ENCODE measurements at places on chromosomes 1 and 21.

- no peak for DNase-seq
These were observed 72.4 kb upstream of the BCAR3 start for GRCh38 chr1:93753791-93754763.

DNA sequence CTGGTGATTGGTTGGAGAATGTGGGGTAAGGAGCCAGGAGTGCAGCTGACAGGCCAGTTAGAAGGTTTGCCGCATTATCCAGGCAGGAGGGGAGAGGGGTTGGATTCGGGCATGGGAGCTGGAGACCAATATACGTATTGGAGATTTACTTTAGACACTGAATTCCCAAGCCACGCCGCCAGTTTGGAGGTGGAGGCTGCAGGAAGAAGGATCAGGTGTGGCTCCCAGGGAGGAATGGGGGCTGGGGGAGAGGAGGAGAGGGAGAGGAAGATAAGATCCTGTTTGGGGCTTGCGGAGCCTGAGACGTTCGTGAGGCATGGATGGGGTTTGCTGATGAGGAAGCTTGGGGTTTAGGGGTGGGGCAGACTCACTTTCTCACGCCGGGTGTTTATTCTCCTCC is 155.1 kb upstream of the IGSF21 start:
- no peak for DNase-seq

GRCh38 chr1:84704872-84705417 is 14.7 kb upstream of the SSX2IP start:
- DNase-seq: no peak

DNA sequence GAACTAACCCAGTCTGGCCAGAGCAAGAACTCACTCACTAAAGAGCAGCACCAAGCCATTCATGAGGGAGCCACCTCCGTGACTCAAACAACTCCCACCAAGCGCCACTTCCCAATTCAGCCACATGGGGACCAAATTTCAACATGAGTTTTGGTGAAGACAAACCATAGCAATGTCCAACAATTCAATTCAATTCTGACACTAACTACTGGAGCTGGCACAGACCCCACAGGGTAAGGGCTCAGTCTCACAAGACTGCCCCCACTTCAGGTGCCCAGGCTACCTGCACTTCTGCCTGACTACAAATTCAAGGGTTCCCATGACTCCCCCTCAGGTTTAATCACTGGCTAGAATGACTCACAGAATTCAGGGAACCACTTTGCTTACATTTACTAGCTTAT is 48.8 kb upstream of the RAP1A start:
- no peak for DNase-seq

- no peak for DNase-seq
These were observed 46.9 kb upstream of the GNG12 start for GRCh38 chr1:67880056-67880601.

GRCh38 chr21:25456672-25457071 is 150.6 kb downstream of the MRPL39 start:
- DNase-seq: no peak

DNA sequence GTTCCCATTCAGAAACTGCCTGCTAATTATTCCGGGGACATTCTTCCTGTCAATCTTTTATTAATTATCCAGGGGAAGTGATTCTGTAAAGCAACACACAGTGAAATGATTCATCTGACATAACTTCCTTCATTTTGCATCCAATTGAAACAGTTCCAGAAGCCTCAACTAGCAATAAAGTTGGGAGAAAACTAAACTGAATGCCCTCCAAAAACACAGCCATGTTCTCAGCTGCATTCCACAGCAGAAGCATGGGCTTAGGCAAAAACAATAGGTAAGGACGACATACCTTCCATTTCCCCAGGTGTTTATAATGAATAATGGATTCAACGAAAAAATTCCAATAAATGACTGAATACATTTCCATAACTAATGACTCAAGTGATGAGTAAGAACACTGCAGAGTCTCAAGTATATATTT is 36.9 kb upstream of the TARBP1 start:
- DNase-seq: no peak

DNA sequence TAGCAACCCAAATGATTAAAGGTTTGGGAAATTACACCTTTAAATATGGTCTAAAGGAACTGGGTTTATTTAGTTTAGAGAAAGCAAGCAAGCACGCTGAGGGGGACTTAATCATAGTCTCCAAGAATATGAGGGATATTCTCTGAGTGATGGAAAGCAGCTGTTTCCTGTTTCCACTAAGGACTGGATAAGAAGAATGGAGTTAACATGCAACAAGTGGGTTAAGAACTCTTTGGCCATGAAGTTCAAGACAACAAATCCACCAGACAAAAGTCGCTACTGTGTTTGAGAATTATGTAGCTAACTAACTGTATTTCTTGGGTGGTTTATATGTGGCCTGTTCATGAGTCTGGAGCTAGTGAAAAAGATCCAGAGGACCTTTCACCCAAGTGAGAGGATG is 85.7 kb downstream of the TGFB2 start:
- DNase-seq: no peak

GRCh38 chr21:17775431-17776126 is 43.6 kb downstream of the C21orf91 start:
- DNase-seq: no peak

GRCh38 chr1:21816602-21817302 is 4.7 kb downstream of the LDLRAD2 start:
- no peak for DNase-seq

DNA sequence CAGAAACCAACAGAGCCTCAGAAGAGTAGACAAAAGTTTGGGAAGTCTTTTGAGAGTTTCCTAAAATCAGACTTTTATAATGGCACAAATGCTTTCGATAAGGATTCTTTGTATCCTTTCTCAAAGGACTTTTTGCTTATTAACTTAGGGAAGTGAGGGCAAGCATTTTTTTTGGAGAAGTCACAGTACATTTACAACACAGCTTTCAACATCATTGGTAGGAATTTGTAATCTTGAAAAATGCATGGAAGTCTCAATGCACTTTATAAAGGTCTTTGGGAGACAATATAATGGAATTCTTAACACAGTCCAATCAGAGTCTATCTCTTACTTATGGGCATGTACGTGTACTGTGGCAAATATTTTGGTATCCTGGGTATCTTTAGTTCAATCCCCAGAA is 325.8 kb upstream of the NR5A2 start:
- no peak for DNase-seq

GRCh38 chr1:33810571-33810970 is 53.3 kb upstream of the HMGB4 start:
- no peak for DNase-seq

DNA sequence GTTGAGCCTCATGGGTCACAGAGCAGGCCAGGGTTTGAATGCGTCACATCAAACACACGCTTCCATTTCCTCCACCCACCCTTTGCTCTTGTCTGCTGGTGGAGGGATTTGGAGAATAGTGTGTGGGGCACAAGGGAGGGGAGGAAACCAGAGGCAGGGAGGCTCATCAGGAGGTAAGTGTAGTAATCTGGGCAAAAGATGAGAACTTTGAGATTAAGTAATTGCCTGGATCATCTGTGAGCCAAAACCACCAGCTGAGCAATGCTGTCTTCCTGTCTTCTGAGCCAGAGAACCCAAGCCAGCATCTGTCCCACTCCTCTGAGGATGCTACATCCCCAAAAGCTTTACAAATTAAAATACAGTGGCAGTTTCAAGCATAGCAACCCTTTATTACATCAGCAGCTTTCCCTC is 45.2 kb downstream of the C8B start:
- DNase-seq: no peak

DNA sequence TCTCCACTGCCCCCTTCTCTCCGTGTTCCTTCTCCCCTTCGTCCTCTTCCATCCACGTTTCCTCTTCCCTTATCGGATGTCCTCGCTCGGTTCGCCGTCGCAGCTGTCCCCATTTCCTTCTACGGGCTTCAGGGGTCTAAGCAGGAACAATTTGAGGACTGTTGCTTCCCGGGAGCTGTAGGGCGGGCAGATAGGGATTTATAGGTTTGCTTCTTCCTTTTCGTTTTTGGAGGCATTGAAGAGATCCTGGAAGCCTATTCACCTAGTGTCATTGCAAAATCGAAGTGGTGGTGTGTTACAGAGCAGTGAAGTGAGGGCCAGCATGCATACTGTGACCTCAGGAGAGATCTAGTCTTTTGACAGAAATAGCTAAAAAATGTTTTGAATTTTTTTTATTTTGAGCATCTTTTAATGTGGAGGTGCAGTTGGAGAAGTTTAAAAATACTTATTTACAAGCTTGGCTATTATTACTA is 897 bp downstream of the ZYG11B start:
- no peak for DNase-seq

GRCh38 chr1:96292141-96292540 is 429.4 kb upstream of the PTBP2 start:
- DNase-seq: no peak

DNA sequence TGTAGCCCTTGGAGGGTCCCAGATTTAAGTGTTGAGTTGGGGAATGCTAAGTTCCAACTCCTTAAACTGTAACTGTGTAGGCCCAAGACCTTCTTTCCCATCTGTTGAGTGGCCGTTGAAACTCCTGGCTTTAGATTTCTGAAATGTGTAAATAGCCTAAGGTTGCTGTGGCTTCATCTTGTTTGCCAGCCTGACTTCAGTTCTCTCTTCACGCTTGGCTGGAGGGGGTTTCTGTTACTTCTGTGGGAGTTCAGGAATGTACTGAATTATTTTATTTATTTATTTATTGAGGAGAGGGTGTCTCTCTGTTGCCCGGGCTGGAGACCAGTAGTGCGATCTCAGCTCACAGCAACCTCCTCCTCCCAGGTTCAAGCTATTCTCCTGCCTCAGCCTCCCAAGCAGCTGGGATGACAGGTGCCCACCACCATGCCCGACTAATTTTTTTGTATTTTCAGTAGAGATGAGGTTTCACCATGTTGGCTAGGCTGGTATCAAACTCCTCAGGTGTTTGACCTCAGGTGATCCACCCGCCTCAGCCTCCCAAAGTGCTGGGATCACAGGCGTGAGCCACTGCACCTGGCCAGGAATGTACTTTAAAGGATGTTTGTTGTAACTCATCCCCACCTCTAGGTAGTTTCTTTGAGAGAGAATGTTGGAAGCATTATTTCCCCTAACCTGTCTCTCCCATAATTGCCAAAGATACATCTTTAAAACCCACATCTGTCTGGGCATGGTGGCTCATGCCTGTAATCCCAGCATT is 5.9 kb downstream of the TTC39A start:
- DNase-seq: peak; percentile 40

GRCh38 chr1:66758241-66758755 is 6.0 kb downstream of the DYNLT5 start:
- DNase-seq: no peak

DNA sequence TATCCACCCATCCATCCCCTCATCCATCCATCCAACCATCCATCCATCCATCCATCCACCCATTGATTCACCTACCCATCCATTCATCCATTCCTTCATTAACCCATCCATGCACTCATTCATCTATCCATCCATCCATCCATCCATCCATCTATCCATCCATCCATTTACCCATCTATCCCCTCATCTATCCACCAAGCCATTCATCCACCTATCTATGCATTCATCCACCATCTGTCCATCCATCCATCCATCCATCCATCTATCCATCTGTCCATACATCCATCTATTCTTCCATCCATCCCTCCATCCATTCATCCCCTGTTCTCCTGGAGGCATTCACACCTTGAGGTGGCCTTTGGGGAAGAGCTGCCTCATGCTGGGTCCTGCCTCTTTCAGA is 107.0 kb downstream of the PRDM16 start:
- DNase-seq: no peak

DNA sequence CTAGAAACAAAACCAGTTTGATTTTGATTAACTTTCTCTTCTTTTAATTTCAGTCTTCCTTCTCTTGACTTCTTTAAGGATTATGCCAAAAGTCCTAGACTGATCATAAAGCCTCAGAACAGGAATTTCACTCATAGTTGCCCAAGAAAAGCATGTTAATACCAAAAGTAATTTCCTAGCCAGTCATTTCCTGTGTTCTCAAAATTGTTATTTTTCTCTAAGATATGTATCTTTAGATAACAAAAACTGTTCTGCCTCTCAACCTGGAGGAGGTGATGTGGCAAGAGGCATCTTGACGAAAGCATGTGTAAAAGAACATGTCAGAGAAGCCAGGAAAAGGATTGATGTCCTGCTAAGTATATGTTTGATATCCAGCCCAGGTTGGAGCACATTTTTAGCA is 78.0 kb upstream of the IPO9 start:
- DNase-seq: no peak

GRCh38 chr1:203304391-203304918 is 864 bp upstream of the BTG2 start:
- DNase-seq: no peak

DNA sequence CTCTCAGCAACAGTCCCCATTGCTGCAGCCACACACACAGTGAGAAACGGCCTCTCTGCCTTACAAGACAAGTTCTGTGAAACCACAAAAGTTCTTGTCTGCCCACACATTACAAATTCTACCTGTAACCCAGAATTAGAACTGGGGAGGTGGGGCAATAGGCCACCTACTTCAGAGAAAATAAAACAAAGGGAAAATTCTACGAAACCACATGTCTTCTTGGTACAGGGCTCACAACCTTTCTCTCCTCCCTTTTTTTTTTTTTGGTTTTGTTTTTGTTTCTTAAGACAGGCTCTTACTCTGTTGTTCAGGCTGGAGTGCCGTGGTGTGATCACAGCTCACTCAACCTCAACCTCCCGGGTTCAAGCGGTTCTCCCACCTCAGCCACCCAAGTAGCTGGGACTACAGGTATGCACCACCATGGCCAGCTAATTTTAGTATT is 30.2 kb downstream of the LPAR3 start:
- no peak for DNase-seq

DNA sequence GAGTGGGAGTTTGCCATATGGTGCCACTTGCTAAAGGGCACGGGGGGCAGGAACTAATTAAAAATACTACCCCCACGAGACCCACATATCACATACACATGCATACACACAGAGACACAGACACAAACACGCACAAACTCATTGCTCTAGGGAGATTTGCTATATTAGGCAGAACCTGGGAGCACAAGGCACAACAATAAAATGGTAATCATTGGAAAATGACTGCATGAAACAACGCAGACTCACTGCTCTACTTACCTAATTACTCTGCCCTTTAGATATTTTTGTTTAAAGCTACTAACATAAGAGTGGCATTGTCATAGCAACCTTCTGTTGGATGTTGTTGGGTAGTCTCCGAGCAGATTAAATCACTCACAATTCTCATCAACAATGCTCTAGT is 20.3 kb upstream of the RGS4 start:
- no peak for DNase-seq

- DNase-seq: no peak
These were observed 53.8 kb downstream of the PTGS2 start for GRCh38 chr1:186626356-186626932.

DNA sequence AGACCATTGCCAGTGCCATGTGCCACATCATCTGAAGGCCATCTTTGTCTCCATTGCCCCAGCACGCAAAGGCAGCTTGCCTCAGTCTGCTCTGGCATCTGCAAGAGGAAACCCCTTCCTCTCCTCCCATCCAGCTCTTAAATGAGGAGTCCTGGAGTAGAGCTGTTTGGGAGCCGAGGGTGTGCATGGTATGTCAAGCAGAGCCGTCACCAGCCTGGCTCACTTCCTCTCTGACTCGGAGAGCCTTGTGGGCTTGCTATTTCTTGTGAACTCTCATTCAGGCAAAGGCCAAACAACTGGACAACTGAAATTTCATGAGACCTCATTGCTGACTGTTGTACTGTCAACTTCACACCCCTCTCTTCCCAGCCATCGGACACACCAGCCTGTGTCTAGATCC is 143.9 kb downstream of the SIPA1L2 start:
- no peak for DNase-seq

All from right renal cortex interstitium (tissue), 3 donors.